CD4-positive, alpha-beta T cell treated with Interleukin-17A for 4 hours (primary cell): ENCODE measurements at places on chromosomes 16 and 17.

GRCh38 chr16:1713933-1714332 lies 7.9 kb downstream of the MAPK8IP3 start:
- DNase-seq: no peak

GRCh38 chr17:42409523-42410318 lies 13.3 kb downstream of the CAVIN1 start:
- DNase-seq: no peak

DNA sequence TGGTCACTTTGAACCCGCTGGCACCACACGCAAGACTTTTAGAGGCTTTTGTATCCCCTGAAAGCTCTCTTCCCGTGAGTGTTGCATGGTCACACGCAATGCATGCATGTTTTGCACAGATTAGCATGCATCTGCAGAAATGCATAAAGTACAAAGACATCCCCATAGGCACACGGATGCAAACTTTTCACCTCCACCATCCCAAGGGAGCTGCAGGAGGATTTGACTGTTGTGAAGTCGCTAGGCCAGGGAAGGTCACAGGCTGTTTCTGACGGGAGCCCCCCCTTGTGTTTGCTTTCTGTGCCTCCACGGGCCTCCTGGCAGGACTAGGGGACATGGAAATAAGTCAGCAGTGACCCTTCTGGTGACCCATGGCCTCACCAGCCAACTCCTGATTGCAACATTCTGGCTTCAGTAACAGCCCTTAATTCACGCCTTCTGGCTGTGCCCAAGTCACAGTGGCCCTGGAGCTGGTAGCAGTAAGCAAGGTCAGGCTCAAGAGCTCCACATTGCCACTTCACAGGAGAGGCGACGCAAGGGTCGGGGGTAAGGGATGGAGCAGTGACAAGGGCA lies 45.1 kb downstream of the SOX9 start:
- no peak for DNase-seq

DNA sequence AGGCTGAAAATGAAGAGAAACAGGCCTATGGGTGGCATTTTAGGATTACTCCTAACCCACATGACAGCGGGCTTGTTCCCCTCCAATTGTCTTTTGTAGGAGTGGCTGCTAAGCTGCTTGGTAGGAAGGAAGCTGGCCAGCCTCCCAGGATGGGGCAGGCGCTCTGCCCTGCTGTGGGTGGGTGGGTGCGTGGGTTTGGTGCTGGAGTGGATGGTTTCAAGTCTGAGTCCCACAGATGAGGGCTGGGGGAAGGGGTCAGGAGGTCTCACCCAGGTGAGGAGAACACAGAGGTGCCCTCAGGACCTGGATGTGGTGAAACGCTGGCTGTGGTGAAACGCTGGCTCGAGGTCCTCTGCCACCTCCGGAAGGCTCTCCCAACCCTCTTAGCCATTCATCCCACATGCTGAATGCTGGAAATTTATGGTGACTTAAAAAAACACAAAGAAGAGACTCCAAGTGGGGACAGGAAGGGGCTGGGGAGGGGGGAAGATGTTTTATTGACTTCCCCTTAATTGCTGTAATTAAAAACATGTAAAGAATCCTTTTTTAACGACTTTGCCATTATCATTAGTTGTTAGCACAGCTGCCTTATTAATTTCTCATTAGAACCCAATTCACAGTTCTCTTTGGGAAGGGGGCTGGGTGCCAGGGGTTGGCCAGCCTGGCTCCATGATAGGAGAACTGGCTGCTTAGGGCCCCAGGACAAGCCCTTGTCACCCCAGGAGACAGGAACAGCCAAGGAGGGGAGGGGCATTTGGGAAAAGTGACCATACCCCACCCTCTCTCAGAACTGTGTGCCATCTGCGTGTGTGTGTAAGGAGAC lies 153.5 kb upstream of the CDC42EP4 start:
- DNase-seq: no peak
